ENCODE measurements at places on chromosomes 5 and 9.

- DNase-seq, result no peak
Observed at GRCh38 chr9:129501771-129502319, 119.1 kb downstream of the C9orf50 start.

DNA sequence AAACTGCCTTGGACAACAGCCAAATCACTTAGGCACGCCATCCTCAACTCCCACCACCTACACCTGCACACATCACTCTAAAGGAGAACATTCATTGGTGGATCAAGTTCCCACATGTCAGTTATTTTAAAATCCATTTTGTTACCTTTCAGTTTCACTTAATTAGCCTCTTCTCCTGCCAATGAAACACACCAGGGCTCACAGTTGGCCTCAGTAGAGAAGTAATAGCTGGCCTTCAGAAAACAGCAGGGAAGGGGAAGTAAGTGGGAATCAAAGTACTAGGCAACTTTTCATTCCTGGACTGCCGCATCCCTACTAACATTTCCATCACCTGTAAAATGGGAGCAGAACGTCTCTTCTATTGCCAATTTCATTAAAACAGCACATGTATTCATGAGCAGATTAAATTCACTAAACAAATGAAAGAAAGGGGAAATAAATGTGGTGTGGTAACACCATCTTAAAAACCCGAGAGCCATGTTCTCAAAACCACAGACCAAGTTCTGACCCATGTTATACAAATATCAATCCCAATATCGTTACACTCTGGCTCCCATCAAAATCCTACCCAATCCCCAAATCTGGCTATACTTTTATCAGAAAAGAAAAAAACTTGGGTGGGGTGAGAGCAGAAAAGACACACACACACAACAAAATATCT, 1.7 kb downstream of the SIL1 start:
- no peak for DNase-seq

DNA sequence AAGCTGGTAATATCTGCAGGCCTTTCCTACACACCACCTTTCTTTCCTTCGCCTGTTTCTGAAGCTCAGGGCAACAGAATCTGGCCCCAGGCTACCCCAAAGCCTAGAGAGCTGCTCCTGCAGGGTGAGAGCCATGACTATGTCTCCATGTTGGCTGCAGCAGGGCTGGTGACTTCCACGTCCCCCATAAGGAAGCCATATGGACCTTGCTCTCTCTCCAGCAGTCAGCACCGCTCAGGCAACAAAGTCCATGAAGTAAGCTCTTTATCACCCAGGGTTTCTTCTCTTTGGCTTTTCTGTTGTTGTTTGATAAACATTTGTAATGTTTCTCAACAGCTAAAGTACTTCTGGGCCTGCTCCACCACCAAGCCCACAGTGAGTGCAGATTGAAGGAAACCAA, 125.2 kb downstream of the SLIT3 start:
- no peak for DNase-seq

- no peak for DNase-seq
Observed at GRCh38 chr9:9612270-9612669, 1000.5 kb downstream of the PTPRD start.
